ENCODE measurements at places on chromosomes 2 and 18.

- no peak for DNase-seq
Observed at GRCh38 chr2:241130316-241130715, 19.0 kb downstream of the PASK start.

DNA sequence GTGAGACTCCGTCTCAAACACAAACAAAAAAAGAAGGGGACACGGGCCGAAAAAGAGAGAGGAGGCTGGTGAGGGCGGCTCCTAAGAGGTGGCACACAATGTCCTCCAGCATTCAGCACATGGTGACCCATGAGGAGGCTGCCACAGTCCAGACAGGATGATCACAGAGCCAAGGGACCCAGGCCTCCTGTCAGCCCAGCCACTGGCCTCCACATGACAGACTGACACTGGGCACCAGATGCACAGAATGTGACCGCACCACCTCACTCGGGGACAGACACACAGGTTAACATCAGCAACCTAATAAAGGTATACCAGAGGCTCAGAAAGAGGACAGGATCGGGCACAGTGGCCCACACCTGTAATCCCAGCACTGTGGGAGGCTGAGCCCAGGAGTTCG, 21.0 kb downstream of the PASK start:
- DNase-seq, result no peak

DNA sequence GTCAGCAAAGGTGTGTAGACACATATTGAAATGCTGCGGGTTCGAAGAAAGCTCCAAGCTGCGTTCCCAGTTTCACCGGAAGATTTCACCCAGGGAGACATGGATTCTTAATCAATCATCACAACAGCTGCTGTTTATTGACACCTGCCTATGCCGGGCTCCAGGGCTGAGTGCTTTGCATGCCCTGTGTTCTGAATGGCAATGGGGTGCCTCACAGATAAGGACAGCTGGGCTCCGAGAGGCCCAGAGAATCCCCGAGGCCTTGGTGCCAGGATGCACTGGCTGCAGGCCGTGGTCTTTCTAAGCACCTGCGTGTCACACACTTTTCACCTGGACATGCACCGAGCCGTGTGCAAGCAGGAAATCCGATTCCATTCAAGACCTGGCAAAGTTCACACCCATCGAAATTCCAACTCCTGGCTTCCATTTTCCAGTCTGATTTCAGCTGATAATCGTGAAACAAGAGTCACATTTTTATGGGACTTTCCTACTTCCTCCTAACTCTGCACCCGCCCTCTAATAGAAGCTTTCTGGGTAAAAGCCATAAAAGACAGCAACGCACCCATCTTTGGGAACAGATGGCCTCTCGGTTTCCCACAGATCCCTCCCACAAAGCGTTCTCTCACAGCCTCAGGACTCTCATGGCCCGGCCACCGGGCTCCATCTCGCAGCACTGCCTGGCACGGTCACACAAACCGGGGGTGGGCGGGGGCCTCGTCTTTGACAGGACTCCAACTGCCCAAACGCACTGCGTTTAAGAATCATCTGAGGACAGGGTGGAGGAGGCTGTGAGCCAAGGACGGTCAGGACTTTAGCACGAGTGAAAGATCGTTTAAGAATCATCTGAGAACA, 245.6 kb upstream of the SALL3 start:
- no peak for DNase-seq

GRCh38 chr2:188668017-188668680, 306.0 kb upstream of the COL3A1 start:
- DNase-seq, result no peak

DNA sequence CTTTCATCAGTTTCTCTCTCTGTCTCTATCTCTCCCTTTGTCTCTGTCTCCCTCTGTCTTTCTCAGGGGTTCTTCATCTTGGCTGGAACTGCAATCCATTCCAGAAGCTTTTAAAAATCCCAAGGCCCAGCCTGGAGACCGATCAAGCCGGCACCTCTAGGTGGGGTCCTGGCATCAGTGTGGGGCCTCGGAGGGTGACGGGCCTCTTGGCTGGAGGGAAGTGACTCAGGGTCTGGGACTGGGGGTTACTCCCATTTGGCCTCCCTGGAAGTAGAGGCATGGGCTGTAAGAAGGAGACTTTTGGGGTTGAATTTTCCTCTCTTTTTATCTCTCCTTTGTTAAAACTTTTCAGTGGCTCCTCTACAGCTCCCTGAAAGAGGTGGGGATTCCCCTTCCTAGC, 52.8 kb upstream of the OTOF start:
- DNase-seq, result no peak

Data from stimulated activated CD4-positive, alpha-beta T cell treated with anti-CD3 and anti-CD28 coated beads, Interleukin-1b, Interleukin-23, amount 100 ng/mL, for 24 hours (primary cell).